ENCODE measurements at places on chromosomes 7 and 10.

DNA sequence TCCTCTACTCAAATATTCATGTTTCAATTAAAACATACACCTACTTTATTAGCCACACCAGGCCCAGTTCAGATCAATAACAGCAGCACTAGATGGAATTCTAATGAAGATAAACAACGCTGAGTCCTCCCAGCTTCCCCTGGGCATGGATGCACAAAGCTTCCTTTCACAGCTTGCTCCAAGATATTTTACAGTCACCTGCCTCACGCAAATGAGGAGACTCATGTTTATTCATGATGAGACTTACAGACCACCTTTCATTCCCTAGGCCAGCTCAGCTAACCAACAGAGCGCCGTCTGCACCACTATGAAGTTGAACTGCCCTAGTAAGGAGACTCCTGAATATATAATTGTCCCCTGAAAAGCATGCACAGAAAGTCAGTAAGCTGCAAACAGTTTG is 283.0 kb upstream of the AOAH start:
- no peak for DNase-seq

GRCh38 chr10:104574427-104574826 is 66.7 kb upstream of the SORCS3 start:
- DNase-seq = no peak

DNA sequence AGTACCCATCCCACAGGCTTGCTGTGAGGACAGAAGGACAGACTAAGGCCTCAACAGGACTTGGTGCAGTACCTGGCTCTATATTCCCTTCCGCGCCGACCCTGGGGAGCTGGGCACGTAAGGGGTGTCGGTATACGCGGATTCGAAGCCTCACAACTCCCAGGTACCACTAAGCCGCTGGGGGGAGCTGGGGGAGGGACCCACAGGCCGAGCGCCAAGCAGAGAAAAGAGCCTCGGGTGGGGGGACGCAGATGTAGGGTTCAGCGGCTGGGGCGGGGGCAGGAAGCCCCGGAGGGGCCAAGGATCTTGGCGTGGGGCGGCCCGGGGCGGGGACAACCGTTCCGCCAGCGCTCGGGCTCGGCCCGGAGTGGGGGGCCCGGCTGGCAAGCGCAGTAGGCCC is 126.4 kb upstream of the ZNF746 start:
- DNase-seq = no peak

GRCh38 chr7:74709880-74710671 is 52.6 kb downstream of the GTF2I start:
- DNase-seq = no peak

- no peak for DNase-seq
These were observed 50.5 kb downstream of the CPVL start for GRCh38 chr7:29095631-29096445.

- no peak for DNase-seq
These were observed 57.7 kb downstream of the NXPH1 start for GRCh38 chr7:8491106-8491505.

GRCh38 chr7:347644-348479 is 57.9 kb downstream of the FOXL3 start:
- no peak for DNase-seq

DNA sequence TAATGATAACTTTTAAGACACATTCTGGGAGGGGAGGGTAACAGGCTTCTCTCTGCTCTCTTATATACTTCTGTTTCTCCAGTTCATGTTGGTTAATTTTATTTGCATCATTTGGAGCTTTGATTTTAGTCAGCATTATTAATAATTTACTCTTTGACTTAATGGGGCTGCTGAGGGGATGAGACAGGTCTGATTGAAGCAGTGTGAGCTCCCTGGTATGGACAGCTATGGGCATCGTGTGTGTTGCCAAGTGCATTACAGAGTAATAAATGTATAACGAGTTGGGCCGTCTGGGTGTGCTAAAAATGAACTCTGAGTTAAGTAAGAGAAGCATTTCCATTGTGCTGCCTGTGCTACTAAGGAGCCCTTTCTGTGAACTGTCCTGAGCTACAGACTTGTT is 31.7 kb upstream of the IKZF1 start:
- DNase-seq = no peak

GRCh38 chr7:34675749-34676374 is 17.8 kb downstream of the NPSR1 start:
- DNase-seq = no peak
